ENCODE measurements at places on chromosomes 6 and 20.
A peak's percentile ranks its signal among the peaks of the same experiment; 100 is the strongest.

DNA sequence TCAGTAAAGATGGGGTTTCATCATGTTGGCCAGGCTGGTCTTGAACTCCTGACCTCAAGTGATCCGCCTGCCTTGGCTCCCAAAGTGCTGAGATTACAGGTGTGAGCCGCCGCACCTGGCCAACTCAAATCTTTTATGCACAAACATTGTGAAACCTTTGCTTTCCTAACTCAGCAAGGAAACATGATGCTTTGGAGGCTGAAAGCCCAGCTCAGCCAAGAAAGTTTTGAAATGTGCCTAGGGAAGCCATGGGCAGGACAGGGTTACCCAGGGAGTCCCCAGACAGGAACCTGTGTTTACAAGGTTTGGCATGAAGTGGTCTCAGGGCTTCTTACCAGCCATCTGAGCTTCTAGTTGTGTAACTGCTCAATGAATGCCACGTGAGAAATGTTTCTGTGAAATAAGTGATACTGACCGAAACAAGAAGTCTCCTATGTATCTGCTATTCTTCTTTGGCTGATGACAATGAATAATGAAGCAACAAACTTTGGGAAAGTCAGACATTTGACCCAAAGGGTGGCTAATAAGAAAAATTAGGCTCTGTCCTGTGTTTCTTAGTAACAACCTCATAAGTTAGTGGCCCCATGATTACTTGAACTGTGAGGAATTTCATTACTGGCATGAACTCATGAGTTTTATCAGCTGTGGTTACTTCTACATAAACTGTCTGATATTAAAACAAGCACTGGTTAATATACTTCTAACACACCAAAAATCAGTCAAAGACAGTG is 163.5 kb downstream of the KIF6 start:
- no peak for DNase-seq

GRCh38 chr6:54234539-54234938 is 73.7 kb upstream of the TINAG start:
- DNase-seq, result no peak

DNA sequence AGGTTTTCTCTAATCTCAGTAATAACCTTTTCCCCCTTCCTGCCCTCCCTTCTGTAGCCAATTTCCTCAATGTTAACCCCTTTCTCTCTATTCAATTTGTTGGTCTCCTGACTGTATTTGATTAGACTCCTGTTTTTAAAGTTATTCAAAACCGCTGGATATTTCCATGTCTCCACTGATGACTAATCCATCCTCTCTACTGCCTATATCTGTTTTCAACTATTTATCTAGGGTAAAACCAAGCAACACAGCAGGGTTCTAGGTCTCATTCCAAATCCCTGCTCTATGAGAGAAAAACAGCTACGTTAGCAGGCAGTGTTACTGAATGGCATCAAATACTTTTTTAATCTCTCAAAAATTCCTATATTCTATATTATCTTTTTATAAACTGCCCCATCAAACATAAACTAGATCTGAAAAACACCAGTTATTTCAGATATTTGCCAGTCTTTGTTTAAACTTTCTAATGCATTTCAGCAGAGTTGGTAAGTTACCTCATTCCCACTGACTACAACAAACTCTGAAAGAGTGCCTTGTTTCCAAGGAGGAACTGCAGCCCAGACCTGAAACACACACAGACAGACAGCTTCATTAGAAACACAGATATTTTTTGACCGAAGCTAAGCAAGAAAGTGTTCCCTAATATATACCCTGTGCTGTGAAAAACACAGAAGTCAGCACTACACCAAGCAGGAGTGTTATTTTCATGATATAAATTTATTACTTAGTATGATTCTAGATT is 8.2 kb downstream of the RTN4IP1 start:
- DNase-seq, result no peak

DNA sequence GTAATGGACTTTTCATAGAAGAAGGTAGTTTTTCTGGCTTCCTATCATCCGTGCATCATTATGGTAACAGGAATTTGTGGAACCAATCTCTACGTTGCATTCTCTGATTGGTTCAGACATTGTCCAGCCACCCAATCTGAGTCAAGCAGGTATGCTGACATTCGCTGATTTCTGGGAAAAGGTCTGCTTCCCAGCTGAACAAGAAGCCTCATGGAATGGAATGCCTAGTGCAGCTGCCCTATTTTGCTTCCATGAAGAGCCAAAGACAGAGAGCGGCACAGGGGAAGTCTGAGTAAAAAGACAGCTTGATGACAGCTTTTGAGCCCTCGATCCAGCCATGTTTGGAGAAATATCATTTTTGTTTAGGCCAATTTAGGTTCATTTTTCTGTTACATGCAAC is 38.5 kb upstream of the TXLNB start:
- DNase-seq, result no peak

GRCh38 chr6:134723081-134723871 is 226.6 kb downstream of the ALDH8A1 start:
- DNase-seq, result peak; percentile 17

GRCh38 chr6:11217360-11218101 is 14.9 kb downstream of the NEDD9 start:
- DNase-seq, result no peak

DNA sequence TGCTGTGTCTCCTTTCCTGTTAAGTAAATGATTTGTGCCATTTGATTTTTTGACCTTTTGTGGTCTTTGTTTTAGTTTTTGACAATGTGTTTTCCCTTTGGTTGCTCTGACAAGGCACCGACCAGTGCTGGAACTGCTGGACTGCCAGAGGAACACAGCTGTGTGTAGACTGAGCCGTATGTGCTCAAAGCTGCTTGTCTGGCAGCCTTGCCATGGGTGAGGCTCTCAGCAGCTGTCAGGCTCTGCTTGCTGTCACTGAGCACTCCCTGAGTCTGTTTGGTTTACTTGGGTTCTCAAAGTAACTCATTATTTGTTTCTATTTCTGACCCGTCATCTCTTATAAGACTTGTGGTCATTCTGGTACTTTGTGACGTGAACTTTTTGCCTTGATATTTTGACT is 15.1 kb upstream of the SNRPB start:
- no peak for DNase-seq

GRCh38 chr6:23173234-23173633 is 603.9 kb downstream of the HDGFL1 start:
- DNase-seq, result no peak

- no peak for DNase-seq
Measured at GRCh38 chr20:46134716-46135115, 16.6 kb downstream of the CD40 start.

- DNase-seq, result no peak
Measured at GRCh38 chr20:21559305-21559704, 45.4 kb upstream of the NKX2-2 start.

DNA sequence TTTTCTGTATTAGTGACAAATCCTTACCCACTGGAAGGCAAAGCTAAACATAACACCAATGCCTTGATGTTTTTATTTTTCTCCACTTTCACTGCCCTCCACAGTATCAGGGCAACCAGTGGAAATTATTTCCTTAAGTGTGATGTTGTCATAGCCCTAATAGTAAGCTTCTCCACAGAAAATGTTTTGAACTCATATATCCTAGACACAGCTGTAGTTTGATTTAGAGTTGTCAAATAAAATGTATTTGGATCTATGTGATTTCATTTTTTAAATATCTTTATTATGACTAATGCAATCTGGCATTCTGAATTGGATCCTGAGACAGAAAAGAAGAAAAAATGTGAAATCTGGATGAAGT is 70.9 kb upstream of the UFL1 start:
- no peak for DNase-seq

GRCh38 chr6:40695114-40695513 is 108.0 kb upstream of the LRFN2 start:
- DNase-seq, result no peak

- peak; percentile 6 for DNase-seq
Measured at GRCh38 chr6:1792989-1793388, 183.3 kb downstream of the FOXC1 start.

GRCh38 chr20:57809149-57809548 is 99.3 kb upstream of the PMEPA1 start:
- no peak for DNase-seq

DNA sequence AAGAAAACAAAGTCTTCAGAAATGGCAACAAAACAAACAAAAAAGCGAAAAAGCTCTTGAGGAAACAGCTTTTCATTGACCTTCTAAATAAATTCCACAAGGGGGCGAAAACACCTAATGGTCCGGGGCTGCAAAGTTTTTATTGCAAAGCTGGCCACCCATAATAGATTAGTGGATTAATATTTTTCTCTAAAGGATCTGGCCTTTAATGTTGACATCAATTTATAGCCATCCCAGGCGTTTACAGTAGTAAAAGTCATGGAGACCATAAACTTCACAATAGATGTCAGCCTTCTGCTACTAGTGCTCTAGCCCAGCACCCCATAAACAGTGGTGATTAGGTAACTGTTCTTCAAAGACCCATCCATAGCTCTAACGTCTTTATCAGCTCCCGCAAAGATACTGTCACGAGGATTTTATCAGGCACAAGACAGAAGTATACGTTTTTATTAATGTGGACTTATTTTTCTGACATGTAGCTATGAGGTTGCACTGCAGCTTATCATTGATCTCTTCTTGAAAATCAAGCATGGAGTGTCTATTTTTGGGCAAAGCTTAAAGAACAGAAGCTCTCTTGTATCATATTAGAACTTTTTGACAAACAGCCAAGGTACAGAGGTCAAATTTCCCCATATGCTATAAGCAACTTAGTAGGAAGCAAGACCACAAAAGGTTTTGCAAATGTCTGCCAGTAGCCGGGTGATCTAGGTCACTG is 4.7 kb downstream of the CITED2 start:
- peak; percentile 51 for DNase-seq

GRCh38 chr20:44765701-44766347 is 20.2 kb downstream of the KCNK15 start:
- DNase-seq, result no peak

GRCh38 chr6:136968837-136969236 is 46.7 kb downstream of the SLC35D3 start:
- no peak for DNase-seq

- DNase-seq, result no peak
Measured at GRCh38 chr6:169935348-169935718, 183.9 kb downstream of the ERMARD start.

DNA sequence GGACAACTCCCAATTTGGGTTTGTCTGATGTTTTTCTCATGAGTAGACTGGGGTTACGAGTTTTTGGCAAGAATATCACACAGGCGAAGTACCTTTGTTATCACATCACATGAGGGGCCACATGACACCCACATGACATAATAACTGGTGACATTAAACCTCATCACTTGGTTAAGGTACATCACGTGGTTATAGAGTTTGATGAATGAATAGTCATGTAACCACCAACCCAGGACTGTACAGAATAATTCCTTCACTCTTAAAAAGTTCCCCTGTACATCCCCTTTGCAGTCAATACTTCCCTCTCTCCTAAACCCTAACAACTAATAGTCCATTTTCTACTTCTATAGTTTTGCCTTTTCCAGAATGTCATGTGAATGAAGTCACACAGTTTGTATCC is 83.4 kb downstream of the REV3L start:
- DNase-seq, result no peak

- no peak for DNase-seq
Measured at GRCh38 chr6:135148889-135149288, 32.2 kb upstream of the MYB start.

GRCh38 chr20:45101333-45101850 is 465 bp upstream of the KCNS1 start:
- DNase-seq, result no peak

DNA sequence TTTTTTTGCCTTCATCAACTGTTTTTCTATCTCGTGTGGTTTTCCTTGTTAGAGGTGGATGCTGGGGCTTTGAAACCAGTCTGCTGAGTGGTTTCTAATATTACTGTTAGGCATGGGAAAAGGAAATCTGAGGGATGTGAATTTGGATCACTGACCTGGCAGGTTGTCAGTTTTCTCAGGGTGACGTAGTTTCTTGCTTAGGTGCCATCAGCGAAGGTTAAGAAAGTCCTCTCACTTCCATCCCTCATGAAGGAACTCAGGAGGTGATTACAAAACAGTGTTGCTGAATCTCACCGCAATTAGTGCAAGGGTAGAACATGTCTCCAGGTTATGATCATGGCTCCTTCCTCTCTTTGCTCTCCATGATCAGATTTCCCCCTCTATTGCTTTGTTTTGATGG is 135.9 kb downstream of the SOX4 start:
- no peak for DNase-seq

DNA sequence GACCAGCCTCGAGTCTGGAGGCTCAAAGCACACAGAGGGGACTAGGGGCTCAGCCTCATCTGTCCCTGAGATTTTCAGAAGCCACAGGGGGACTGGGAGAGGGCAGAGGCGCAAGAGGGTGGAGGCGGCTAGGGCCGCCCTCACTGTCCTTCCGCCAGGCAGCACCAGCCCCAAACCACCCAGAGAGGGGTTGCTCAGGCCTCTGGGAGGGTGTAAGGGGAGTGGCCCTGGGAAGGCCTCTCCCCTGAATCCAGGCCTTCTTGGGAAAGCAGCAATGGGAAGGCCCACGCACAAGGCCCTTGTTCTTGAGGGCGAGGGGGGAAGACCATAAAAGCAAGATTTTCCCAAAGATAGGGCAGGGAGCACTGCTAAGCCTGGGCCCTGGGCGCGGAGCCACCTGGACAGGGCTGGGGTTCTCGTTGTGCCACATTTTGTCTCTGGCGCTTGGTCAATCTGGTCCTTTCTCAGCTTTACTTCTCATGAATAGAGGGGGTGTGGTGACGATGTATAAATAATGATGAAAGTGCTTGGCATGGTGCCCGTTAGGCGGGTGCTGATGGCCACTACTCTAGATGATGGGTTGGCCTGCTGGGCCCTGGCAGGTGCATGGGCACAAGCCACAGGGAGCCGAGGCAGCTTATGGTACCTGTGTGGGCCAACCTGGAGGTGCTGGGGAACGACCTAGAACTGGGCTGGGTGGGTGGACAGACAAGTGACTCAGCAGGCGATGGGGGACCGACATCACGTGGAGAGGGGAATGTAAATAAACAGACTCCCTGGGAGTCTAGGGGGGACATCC is 4.8 kb downstream of the SAMD10 start:
- DNase-seq, result no peak

DNA sequence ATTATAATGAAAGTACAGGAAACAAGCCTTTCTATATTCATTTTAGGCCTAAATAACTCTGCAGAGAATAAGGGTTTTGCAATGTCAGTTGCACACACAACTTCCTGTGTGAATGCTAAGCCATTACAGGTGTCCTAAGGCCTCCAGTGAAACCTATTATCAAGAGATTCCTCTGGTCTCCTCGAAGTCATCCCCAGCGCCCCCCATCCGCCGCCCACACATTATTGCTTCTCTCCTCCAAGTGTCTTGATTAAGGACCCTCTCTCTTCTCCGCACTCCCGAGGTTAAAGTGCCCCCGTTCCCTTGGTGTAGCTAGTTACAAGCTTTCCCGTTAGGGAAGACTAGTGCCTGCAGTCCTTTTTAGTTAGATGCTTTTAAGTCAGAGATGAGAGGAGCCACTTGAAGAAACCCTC is 1.3 kb downstream of the HIVEP2 start:
- no peak for DNase-seq

DNA sequence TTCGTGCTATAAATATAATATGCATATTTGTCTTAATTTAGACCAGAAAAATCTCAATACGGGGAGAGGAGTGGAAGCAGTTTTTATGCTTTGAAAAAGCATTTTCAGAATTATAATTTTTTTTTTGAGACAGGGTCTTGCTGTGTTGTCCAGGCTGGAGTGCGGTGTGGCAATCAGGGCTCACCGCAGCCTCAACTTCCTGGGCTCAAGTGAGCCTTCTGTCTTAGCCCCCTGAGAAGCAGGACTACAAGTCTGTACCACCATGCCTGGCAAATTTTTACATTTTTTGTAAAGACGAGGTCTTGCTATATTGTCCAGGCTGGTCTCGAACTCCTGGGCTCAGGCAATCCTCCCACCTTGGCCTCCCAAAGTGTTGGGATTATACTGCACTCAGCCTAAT is 197.2 kb downstream of the FOXC1 start:
- no peak for DNase-seq
